ENCODE measurements at places on chromosomes 6 and 20.

DNA sequence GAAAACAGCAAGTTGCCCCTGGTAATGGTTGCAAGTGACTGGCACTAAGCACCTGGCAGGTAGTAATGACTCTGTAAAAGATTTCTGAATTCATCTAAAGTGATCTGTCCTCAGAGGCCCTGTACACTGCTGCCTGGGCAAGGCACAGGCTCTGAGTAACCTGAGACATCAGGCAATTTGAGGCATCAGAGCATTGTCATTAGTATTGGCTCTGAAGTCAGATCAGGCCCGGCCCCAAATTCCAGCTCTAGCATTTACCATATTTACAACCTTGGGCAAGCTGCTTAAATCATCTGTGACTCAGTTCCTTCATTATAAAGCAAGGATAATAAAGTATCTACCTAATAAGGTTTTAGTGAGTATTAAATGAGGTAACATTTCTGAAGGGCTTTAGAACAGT, 17.3 kb upstream of the TENT5A start:
- DNase-seq = no peak

- DNase-seq = no peak
These were observed 14.0 kb downstream of the IGF2R start for GRCh38 chr6:159982731-159983506.

- DNase-seq = no peak
These were observed 28.5 kb downstream of the C6orf15 start for GRCh38 chr6:31083742-31084354.

DNA sequence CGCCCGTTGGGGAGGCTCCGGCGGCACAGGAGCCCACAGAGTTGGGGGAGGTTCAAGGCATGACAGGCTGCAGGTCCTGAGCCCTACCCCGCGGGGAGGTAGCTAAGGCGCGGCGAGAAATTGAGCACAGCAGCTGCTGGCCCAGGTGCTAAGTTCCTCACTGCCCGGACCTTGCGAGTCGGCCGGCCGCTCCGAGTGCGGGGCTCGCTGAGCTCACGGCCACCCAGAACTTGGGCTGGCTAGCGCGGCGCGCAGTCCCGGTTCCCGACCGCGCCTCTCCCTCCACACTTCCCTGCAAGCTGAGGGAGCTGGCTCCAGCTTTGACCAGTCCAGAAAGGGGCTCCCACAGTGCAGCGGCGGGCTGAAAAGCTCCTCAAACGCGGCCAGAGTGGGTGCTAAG, 23.9 kb upstream of the KIF13A start:
- DNase-seq = no peak

DNA sequence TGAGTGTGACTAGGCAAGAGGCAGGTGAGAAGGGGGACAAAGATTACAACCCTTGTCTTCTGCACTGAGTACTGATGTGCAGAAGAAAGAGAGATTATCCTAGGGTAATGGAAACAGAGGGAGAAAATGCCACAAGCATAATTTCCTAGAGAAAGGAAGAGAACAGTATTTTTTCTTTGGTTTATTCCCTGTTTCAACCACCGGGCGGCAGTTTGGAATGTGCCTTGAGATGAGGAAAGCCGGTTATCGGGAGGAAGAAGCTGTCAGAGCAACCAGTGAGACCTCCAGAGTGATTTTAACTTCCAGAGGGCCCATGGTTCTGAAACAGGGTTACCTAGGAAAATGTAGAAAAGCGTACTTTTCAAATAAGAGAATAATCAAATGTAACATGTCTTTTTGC, 121.4 kb downstream of the REV3L start:
- peak; percentile 9 for DNase-seq

Data from cerebellum (tissue), 4 donors.